ENCODE measurements at places on chromosomes 4 and X.
A peak's percentile ranks its signal among the peaks of the same experiment; 100 is the strongest.

GRCh38 chr4:108483650-108484049 is 136.7 kb upstream of the RPL34 start:
- no peak for DNase-seq

GRCh38 chr4:37502070-37502469 is 184.1 kb downstream of the RELL1 start:
- DNase-seq: no peak

DNA sequence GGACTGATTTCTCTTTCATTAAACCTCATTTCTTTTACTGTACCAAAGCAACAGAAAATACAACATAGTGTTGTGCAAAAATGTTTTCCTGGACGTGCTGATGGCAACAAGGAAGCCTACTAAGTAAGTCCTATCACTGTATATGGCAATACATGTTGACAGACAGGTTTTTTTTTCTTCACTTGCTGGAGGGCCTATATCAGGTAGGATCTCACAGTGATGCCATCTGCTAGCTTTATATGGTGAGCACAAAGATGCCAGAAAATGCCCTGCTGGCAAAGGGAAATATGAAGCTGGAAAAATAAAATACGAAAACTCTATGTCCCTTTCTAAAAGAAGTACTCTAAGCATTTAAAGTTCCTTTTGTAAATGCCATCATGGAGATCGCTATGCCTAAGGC is 119.0 kb upstream of the PDLIM3 start:
- DNase-seq: peak; percentile 65

GRCh38 chrX:19121898-19122640 is at the start of gene ADGRG2:
ADGRG2 (minus strand) TSS chrX:19122468; CDS start chrX:19068834, 53,634 bp downstream.
- DNase-seq: no peak

Measured in NCI-H2171 treated with DMSO at 0.1 percent for 48 hours (cell line).